T follicular helper cell (primary cell): ENCODE measurements at places on chromosomes 7 and 10.

- no peak for DNase-seq
Observed at GRCh38 chr10:23412223-23412622, 26.7 kb upstream of the OTUD1 start.

- DNase-seq: no peak
Observed at GRCh38 chr10:89156161-89156835, 50.8 kb downstream of the CH25H start.

DNA sequence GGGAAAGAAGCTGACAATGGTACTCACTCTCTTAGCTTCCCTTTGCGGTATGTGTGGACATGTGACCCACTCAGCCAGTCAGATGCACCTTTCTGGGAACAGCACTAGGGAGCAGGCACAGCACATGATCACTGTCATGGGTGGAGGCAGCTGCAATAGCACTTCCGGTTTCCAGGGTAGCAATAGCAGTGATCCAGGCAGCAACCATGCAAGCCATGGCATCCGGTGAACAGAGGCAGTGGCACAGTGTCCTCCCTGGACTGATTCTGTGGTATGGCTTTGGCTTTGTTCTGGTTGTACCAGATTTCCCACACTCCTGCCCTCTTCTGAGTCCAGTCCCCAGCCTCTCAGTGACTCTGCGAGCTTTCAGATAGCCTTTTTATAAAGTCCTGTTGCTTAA, 86.8 kb upstream of the NAMPT start:
- no peak for DNase-seq

DNA sequence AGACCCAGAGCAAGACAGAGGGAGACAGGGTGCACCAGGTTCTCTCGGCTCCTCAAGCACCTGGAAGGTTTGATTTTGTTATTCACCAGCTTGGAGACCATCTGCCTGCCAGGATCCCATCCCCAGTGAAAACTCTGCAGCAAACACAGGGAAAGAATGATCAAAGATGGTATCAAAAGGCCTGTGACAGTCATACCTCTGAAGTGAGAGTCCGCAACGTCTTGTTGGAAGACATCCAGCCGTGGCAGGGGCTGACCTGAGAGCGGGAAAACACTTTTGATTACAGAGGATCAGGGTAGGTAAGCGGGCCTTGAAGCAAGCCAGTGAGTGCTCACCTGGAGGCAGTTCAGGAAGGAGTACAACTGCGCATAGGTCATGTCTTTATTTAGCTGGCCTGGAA, 142.3 kb downstream of the ANLN start:
- DNase-seq: no peak

- no peak for DNase-seq
Observed at GRCh38 chr10:72218325-72218724, 2.2 kb upstream of the ASCC1 start.
